D721Med (cell line): ENCODE measurements at places on chromosomes 1 and 21.

- DNase-seq = no peak
These were observed 40.6 kb downstream of the ENAH start for GRCh38 chr1:225612287-225612686.

- no peak for DNase-seq
These were observed 1.7 kb downstream of the DCAF8 start for GRCh38 chr1:160260406-160261382.

- no peak for DNase-seq
These were observed 33.6 kb upstream of the GNG5 start for GRCh38 chr1:84539972-84540371.

DNA sequence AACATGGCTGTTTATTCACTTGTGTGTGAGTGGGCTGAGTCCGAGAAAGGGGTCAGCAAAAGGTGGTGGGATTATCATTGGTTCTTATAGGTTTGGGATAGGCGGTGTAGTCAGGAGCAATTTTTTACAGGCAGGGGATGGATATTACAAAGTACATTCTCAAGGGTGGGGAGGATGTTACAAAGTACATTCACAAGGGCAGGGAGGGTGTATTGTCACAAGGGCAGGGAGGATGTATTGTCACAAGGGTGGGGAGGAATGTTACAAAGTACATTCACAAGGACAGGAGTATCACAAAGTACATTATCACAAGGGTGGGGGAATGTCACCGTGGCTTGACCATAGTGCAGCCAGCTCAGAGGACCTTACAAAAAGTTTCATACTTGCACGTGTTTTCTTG lies 31.1 kb upstream of the ITLN2 start:
- no peak for DNase-seq

DNA sequence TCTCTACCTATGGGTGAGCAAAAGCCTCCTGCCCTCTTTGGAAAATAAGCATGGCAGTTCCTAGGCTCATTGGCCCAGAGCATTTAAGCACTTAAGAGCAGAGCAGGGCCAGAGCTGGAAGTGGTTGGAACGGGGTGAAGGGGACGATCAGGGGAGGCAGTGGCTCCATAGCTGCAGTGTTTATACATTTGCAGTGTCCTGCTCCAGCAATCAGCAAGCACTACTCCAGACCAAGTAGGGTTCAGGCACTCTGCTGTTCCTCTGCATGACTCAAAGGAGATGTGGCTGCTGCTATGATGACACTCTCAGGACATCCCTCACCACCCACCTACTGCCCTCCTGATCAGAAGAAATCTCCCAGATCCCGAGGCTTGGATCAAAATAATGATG lies 55.0 kb downstream of the TRABD2B start:
- DNase-seq = no peak

DNA sequence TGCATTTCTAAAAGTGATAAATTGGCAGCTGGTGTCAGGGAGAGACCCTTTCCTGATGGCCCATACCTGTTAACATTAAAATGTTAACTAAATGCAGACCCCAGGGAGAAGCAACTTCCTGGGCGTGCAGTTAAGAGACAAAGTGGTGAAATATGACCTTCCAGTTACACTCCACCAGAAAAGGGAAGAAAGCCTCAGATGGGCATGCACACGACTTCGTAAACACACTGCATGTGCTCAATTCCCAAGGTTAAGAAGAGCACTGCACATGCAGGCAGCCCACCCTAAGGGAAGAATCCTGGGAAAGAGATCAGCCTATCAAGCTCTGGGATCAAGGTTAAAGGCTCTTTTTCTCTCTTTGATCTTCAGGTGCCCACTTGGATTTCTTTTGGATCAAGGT lies 9.7 kb upstream of the GBP6 start:
- no peak for DNase-seq

GRCh38 chr1:211376807-211377470 lies 50.3 kb downstream of the TRAF5 start:
- DNase-seq = no peak

DNA sequence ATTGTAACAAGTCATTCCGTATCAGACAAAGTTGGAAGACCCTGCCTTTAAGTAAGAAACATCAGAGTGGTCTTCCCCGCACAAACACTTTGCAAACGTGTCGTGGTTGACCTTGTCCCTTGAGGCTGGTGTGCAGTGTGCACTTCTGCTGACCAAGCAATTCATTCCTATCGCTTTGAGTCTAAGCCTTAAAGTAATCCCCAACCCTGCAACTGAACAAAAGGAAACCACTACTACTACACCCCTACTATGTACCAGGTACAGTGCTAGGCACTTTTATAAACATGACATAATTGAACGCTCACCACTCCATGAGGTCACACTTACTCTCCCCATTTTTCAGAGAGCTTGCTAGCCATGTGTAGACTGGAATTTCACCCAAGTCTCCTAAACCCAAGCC lies 10.6 kb downstream of the ITPKB start:
- no peak for DNase-seq

GRCh38 chr1:85116856-85117255 lies 68.6 kb upstream of the MCOLN3 start:
- no peak for DNase-seq

GRCh38 chr1:153057375-153057774 lies at the start of gene SPRR2A:
Gene SPRR2A (minus strand): TSS chr1:153057512. CDS start chr1:153056735, 777 bp downstream.
- DNase-seq = no peak

- no peak for DNase-seq
These were observed 27.8 kb upstream of the FMO4 start for GRCh38 chr1:171286032-171286705.

DNA sequence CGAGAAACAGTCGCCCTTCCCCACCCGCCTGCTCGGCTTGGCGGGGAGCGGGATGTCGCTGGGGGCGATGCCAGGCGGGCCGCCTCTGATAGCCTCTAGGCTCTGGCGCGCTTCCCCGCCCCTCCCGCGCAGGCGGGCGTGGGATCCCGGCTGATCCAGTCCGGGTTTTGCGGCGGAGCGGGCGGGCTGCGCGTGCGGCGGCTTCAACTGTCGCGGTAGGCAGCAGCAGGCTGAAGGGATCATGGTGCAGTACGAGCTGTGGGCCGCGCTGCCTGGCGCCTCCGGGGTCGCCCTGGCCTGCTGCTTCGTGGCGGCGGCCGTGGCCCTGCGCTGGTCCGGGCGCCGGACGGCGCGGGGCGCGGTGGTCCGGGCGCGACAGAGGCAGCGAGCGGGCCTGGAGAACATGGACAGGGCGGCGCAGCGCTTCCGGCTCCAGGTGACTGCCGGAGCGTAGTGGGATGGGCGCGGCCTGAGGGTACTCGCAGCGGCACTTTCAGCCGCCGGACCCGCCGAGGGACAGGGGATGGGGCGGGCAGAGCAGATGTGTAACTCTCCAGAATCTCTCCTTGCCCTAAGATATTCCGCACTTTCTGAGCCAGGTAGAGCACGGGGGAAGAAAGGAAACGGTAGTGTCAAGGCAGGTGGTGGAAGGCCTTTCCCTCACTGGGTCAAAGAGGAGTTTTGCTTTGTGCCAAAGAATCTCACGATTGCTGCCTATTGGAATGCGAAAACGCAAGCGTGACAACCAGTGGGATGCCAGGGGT lies at the start of gene FAAH:
TSS of gene FAAH (plus strand) at position 210 of the 764 bp plus-strand sequence. CDS start at position 242, 32 bp downstream.
- no peak for DNase-seq

- no peak for DNase-seq
These were observed 615.5 kb upstream of the ADAMTS5 start for GRCh38 chr21:27582246-27582947.

GRCh38 chr1:23426828-23427227 lies 2.3 kb upstream of the TCEA3 start:
- DNase-seq = no peak

GRCh38 chr1:116772648-116773045 lies 18.4 kb downstream of the CD2 start:
- DNase-seq = no peak

DNA sequence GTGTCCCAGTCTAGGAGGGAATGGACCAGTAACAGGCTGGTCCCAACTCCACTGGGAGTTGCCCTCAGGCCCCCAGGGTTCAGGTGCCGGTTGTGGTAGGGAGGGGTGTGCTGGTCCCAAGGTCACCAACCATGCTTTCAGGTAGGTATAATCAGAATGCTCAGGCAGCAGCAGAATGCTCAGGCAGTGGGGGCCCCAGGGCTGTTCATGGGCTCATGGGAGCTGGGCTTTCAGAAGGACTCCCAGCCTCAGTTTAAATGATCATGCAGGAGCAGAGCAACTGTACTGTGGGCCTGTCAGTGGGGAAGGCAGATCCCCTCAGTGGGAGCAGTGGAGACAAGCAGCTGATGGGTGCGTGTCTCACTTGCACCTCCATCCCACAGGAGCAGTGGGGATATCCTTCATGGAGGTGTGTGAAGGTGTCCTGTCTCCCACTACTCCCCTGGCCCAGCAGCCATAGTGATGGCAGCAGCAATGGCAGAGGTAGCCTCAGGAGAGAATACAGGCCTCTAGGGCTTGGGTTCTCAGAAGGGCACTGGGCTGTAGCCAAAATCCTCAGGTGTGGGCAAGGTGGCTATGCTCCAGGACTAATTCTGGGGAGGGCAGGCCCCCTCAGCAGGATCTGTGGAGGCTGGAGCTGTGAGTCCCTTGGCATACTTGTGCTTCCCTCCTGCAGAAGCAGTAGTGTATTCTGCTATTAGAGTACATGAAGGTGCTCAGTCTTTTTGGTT lies 917.3 kb upstream of the B3GALT2 start:
- DNase-seq = no peak

DNA sequence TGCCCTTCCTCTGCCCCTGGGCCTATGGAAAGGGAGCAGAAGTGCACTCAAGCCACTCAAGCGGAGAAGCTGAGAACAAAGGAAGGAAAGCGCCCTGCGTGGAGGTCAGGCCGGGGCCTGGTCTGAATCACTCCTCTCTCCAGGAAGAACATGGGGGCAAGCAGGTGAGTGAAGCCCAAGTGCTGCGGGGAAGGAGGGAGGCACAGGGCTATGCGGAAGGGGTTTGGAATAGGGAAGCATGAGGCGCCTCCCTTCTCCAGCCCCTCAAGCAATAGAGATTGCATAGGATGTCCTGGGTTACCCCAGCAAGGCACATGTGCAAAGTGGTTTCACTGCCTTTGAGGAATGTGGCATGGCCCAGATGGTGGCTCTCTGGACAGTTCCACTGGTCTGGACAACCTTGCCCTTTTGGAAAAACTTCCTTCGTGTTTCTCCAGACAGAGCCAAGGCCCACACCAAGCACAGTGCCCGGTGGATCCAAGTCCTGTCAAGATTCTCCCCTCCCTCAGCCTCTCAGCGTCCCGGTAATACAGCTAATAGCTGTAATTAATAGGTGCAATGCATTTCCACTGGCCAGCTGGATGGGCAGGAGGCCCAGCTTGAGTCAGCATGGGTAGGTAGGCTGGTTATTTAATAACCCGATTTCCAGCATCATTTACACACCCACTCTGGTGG lies 13.7 kb downstream of the BLACAT1 start:
- no peak for DNase-seq

GRCh38 chr1:38474738-38475623 lies 384.6 kb downstream of the RRAGC start:
- DNase-seq = no peak

- DNase-seq = no peak
These were observed 5.2 kb upstream of the SH2D2A start for GRCh38 chr1:156821801-156822200.
